Right ventricle myocardium superior (tissue), 1 donor: ENCODE measurements at places on chromosomes 6 and 20. TPM values are rescaled to one million over a fixed set of nuclear protein-coding genes. Genes with fewer than 3 reads are reported as not detected.

- DNase-seq = peak; percentile 66
Measured at GRCh38 chr6:164303102-164303964, 888.8 kb downstream of the QKI start.

DNA sequence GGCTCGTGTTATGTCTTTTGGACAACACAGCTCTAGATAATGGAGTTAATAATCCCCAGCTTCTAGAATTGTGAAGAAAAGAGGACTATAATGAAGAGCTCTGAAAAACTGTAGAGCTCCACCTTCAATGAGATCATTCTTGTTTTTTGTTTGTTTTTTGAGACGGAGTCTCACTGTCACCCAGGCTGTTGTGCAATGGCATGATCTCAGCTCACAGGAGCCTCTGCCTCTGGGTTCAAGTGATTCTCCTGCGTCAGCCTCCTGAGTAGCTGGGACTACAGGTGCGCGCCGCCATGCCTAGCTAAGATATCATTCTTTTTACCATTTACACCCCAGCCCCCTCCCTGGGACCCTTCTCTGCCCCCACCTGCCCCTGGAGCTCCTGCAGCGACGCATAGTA, 36.6 kb downstream of the ERGIC3 start:
- no peak for DNase-seq

GRCh38 chr6:17885889-17886576, 101.4 kb downstream of the KIF13A start:
- DNase-seq = no peak

- DNase-seq = no peak
Measured at GRCh38 chr20:17456279-17456678, 74.9 kb downstream of the BFSP1 start.

DNA sequence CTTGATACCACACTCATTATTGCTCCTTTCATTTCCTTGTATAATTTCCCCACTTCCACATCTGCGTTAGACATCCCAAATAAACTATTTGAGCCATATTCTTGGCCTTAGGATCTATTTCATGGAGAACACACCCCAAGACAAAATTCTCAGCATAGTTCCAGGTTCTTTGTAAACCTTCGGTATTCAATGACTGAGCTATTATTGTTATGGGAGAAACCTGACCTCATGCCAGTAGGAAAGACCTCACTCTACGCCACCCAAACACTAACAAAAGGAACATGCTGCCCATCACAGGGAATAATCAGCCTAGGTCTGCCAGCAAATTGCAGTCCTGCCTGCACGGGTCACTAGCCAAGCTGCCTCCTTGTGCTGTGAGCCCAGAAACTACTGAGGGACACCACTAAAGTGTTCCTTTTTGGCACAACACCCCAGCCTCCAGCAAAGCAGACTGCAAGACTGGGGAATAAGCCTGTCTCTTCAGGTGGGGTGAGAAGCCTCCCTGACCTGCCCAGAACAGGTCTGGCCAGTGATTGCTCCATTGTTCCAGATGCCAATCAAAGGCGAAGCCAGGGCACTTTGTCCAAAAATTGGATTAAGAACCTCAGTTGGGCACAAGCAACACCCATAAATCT, 371.8 kb downstream of the MAFB start:
- DNase-seq = no peak

DNA sequence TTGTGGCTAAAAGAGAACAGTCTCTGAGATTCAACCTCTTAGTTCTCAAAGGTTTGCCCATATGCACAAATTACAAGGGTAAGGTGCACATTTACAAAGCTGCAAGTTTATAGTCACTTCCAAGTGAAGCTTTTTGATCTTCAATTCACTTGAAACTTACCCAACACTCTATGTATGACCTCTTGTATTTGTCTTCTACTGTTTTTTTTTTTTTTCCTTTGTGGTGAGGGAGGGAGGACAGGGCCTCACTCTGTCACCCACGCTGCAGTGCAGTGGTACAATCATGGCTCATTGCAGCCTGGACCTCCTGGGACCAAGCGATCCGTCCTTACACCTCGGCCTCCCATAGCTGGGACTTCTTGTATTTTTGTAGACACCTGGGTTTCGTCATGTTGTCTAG, 4.5 kb upstream of the FOXO3 start:
- DNase-seq = no peak

The GPSM3 gene
- 4.1 TPM for total RNA-seq

DNA sequence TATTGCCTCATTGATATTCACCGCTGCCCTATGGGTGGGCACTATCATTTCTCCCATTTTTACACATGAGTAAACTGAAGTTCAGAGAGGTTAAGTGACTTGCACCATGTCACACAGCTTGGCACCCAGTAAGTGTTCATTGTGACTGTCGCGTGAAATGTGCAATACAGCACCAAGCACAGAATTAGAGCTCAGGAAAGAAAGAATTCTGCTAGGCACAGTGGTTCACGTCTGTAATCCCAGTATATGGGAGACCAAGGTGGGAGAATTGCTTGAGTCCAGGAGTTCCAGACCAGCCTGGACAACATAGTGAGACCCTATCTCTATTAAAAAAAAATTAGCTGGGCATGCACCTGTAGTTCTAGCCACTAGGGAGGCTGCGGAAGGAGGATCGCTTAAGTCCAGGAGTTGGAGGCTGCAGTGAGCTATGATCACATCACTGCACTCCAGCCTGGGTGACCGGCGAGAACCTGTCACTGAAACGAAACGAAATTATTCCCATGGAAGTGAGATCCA, 626 bp downstream of the SLC13A3 start:
- no peak for DNase-seq

DNA sequence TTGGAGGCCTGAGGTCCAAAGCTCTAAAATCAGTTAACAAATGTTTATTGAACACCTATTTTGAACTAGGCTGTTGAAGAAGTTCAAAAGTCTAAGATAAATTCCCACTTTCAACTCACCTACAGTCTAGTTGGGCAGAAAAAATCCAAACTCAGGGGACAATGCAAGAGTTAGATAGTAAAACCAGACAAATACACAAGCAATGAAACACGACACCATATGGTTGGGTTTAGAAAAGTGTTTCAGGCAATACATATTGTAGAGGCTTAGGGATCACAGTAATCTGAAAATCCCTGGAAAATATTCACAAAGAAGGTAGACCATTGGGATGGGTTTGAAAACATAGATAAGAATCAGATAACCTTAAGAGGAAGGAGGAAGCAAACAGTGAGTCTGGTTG, 1.3 kb upstream of the CARMIL1 start:
- no peak for DNase-seq

The LY6G5B gene
- 2.8 TPM for total RNA-seq

GRCh38 chr6:29676981-29677601, 3.9 kb downstream of the ZFP57 start:
- no peak for DNase-seq

The TLDC2 gene
- not detected for total RNA-seq

GRCh38 chr20:4018023-4018748, 2.8 kb upstream of the RNF24 start:
- DNase-seq = no peak

DNA sequence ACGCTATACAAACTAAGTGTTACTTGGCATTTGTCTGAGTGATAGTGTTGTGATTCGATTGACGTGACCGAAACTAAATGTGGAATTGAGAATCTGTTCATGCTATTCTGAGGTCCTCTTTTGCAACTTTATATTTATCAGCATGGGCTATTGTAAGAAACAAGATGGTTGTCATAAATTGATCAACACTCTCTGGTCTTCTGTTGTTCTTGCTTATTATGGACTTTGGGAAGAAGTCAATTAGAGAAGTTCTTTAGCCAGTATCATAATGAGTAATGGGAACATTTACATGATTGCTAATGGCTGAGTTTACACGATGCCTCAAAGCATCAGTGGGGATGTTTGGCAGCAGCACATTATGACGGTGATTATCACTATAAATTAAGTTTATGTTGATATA, 195.0 kb downstream of the CD83 start:
- no peak for DNase-seq

The COL10A1 gene
- not detected for total RNA-seq

The ANGPT4 gene
- not detected for total RNA-seq

- DNase-seq = no peak
Measured at GRCh38 chr6:82783587-82784236, 281.9 kb downstream of the UBE3D start.

DNA sequence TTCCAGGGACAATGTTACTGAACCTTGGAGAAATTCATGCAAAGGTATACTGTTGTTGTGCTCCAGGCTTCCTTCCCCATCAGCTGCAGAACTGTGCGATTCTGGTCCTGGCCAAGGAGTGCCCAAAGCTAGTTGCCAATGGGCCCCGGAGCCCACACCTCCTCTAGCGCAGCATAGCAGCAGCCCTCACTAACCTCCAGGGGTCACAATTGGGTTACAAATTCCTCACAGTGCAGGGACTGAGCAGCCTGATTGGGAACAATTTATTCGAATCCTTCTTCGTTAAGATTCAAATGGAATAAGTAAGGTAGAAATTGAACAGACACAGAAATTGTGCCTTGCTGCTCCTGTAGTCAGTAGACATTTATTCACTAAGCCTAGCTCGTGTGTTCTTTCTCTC, 284.9 kb downstream of the PRKN start:
- DNase-seq = no peak

The ZSCAN23 gene
- 2.1 TPM for total RNA-seq

DNA sequence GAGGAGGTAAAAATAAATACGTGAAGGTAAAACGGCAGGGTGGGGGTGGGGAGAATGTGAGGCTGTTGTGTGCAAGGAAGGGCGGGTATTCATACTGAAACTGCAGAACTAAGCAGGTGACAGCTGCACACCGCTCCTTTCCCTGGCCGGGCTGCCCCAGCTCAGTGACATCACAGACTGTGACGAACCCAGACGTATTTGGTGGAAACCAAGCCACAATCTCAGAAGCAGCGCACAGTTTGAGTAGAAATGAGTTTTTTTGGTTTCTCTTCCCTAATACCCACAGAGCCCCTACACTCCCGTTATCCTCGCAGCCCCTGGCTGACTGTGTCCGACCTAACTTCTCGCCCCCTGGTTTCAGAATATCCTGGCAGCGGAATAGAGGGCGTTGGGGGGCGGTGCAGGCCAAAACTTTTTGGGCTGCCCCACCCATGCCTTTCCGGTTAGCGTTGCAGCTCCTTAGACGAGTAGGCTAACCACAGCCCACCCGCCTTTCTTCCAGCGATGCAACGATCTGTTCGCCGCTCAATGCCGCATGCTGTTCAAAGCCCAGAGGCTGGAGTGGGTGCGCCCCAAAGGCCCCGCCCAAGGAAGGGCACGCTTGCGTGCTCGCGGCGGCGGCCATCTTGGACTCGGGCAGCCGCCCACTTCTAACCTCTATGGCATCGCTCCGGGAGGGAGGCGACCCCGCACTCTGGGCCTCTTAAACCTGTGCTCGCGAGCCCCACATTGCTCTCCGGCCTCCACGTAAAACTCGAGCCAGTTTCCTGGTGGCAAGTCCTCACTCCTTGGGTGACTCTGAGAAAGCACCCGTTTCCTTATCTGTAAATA, 9.1 kb downstream of the BAK1 start:
- DNase-seq = peak; percentile 91

DNA sequence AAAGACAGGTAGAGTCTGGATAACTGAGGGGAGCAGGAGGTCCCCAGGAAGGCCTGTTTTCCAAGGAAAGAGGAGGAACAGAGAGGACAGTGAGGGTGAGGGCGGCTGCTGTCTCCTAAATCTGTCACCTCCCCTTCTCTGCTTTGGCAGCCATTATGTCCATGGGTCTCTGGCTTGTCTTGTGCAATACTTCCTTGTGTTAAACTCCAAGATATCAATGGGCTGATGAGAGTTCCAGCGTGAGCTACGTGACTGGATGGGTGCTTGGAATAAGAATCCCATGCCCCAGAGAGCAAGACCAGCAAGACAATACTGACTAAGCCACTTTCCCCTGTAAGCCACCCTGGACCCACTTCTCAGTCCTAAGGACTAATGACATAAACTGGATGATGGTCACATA, 26.3 kb upstream of the DNAAF9 start:
- no peak for DNase-seq

The ACTL10 gene
- total RNA-seq = 0.22 TPM

DNA sequence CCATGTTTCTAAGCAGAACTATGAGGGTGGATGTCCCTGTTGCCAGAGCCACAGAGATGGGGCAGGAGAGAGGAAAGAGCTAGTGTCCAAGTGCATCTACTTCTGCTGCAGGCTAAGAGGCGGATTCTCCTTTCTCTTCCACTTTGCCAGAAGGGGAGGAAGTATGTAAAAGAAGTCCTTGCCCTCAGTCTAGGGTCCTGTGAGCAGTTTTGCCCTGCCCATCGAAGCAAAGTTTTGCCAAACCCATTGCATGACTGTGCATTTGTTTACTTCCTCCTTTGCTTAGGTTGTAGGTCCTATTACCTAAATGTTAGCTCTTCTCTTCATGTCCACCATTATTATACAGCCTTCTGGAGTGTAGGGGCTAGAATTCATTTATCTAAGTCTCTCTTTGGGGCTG, 106.2 kb upstream of the ARMC2 start:
- no peak for DNase-seq

- no peak for DNase-seq
Measured at GRCh38 chr6:33981421-33981820, 164.5 kb downstream of the GRM4 start.

DNA sequence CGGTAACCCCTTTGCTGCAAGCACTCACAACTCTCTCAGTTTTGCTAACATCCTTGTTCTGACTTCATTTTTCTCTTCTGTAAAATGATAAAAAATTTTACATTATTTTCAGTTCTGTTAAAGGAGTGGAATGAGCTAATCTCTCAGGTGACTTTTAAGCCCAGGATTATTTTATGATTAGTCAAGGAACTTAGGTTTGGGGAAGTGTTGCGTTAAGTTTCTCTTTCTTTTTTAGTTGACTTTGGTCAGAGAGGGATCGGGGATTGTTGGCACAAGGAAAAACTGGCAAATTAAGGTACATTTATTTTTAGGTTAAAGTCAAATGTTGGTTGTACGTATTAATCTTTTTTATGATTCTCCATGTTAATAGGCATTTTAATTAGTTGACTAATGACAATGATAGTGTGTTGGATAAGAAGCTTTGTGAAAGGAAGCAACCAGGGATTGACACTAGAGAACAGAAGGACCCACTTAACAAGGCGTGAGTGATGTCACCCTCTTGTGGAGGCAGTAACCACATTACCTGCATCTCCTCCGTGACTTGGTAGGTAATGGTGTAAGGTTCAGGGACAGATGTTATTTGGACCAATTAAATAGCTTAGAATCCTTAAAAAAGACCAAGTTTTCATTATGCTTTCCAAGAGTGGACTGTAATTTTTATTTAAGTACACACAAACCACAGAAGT, 31.6 kb downstream of the CD83 start:
- DNase-seq = no peak

The DEFB132 gene
- not detected for total RNA-seq

DNA sequence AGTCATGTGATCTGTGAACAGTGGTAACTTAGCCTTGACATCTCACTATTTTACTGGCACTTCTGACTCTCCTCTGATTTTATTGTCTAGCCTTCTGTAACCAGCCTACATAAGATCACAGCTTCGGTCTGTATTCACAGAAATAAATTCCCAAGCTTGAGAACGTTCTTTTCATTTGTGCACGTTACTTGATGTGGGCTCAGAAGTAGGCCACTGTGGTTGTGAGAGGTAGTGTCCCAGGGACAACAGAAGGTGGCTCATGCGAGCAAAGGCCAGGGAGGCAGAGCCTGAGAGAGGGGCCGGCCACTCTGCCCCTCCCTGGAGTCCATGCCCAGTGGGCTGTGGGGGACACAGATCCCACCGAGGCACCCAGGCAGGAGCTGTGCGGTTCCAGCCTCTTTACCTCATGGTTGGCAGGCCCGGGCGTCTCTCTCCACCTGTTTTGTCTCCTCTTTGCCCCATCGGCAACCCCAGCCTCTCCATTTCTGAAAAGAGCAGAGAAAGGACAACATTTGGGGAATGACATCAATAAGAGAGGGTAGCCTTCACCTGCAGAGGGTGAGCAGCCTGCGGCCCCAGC, 207.5 kb upstream of the CST7 start:
- no peak for DNase-seq
